ENCODE measurements at places on chromosomes 5 and 9.

- DNase-seq: no peak
These were observed 354.3 kb downstream of the RAB3C start for GRCh38 chr5:58937031-58937681.

DNA sequence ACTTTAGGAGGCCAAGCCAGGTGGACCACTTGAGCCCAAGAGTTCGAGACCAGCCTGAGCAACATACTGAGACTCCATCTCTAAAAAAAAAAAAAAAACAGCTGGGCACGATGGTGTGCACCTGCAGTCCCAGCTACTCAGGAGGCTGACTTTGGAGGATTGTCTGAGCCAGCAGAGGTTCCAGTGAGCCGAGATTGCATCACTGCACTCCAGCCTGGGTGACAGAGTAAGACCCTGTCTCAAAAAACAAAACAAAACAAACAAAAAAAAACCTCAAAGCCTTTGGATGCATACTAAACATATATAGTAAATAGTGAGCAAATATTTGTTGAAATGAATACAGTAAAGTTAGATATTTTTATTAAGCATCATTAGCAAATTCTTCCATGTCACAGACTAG, 5.3 kb downstream of the SLC35D2 start:
- no peak for DNase-seq

- DNase-seq: no peak
These were observed 10.9 kb upstream of the ZDHHC11 start for GRCh38 chr5:861442-862366.

DNA sequence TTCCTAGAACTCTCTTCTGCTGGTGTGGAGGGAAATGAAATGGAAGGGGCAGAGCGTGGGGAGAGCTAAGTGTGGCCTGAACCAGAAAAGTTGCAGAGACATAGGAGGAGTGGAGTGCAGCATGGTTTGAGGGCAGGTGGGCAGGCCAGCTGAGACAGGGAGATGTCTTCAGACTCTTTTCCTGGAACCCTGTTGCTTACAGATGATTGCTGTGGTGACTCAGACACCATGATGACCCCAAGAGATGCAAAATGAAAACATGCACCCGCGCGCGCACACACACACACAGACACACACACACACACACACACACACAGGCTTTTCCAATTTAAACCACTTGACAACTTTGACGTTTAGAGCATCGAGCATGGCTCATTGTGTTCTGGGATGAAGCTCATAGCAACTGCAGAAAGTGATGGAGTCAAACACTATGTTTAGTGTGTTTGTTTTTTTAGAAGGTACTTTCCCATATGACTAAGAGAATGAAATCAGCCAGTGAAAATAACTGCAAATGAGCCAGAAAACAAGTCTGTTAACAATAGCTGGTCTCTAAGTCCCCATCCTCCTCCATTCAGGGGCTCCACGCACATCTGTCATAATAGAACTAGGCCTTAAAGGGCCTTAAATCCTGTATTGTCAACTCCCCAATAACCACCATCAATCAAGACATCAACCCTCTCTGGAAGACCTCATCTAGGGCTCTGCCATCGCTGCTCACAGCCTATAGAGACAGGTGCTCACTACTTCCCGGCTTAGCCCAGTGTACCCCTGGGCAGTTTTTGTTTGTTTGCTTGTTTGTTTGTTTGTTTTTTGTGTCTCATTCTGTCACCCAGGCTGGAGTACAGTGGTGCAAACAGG, 9.6 kb downstream of the TMOD1 start:
- peak; percentile 79 for DNase-seq

DNA sequence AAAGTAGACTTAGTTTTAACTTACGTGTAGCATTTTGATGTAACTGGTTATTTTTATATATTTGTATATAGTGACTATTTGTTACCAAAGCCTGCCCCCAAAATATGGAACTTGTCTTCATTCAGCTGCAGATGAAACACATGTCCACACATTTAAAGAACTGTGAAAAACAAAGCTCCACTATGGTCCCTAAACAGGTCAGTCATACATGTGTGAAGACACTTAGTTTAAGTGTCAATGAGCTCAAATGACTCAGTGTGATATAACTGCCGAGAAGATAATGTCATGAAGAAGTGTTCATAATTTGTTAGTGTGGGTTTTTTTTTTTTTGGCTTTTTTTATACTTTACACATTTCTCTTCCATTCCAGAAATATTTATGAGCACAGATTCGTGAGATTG, 28.2 kb downstream of the HAVCR1 start:
- DNase-seq: no peak

- DNase-seq: no peak
These were observed 45.9 kb downstream of the OTULIN start for GRCh38 chr5:14710313-14710994.

DNA sequence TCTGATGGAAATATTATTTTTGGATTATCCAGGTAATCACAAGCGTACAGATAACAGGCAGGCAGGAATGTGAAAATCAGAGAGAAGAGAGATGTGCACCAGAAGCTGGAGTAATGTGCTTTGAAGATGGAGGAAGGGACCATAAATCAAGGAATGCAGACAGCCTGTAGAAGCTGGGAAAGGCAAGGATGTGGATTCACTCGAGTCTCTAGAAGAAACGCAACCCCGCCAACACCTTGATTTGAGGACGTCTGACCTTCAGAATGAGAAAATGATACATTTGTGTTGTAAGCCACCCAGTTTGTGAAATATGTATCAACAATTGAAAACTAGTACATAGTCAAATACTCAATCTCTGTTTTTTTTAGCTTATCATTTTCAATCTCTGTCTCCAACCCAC, 207.6 kb upstream of the MPDZ start:
- no peak for DNase-seq

GRCh38 chr5:6899221-6899620, 186.0 kb downstream of the TENT4A start:
- DNase-seq: no peak

DNA sequence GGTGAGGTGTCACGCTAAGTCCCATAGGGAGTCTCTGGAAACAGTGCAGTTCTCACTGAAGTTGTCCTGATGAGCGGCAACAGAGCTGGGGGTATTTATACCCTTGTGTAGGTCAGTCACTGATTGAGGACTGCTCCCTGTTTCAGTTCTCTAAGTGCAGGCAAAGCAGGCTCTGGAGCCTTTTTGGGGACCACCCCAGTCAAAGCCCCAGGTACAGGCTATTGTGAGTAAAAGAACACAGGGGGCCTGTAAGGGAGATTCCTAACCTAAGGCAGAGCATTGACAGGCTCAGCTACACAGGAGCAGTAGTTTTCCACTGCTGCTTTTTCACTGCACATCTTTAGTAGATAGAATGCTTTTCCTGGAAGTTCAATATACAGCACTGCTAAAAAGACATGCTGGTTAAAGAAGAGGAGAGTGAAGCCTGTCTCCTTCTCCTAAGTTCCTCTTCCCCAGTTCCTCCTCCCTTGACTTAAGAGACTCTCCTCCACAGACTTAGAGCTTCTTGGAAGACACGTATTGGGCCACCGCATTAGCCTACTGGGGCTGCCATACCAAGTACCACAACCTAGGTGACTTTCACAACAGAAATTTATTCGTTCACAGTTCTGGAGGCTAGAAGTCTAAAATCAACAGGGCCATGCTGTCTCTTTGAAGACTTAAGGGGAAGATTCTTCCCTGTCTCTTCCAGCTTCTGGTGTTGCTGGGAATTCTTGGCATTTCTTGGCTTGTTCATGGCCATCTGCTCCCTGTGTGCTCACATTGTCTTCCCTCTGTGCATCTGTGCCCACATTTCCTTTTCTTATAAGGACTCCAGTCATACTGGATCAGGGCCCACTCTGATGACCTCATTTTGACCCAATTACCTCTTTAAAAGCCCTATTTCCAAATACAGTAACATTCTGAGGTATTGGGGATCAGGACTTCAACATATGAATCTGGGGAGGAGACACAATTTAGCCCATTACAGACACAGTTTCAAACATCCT, 221.0 kb downstream of the ESM1 start:
- DNase-seq: no peak

GRCh38 chr9:20397348-20397747, 225.0 kb downstream of the MLLT3 start:
- DNase-seq: no peak

DNA sequence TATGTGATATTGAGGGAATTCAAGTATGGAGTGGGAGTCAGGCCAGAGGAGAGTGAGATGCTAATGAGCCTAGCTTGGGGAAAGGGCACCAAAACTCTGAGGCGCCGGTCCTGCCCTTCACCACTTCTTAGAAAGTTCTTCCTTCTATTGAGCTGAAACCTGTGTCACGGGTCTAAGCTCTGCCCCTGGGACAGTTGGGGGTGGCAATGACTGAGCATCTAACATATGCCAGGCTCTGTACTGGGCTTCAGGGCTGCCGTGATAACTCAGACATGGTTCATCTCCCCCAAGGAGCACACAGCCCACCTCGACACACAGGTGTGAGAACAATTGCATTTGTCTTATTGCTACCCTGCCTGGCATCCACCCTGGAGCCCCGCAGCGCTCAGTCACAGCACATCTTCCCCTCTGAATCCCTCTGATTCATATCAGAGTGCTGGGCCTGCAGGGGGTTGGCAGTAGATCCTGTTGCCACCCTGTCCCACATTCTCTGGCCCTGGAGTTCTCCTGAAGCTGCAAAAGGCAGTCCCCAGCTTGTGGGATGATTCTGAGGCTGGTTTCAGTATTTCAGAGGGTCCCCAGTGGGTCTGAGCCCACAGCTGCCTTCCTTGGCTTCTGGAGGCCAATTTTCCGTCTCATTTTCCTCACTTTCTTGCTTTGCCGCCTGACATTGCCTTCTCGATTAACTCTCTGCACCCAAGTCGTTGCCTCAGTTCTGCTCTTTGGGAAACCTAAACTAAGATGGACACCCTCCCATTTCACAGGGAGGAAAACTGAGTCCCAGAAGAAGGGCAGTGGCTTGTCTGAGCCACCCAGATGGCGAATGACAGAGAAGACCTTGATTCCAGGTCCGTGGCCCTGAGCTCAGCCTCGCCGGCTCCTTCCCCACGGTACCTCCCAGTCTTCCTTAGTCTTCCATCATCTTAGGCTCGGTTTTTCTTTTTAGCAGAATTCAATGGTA, 42.5 kb downstream of the ALG2 start:
- DNase-seq: no peak

- peak; percentile 89 for DNase-seq
These were observed 27.3 kb upstream of the FGF1 start for GRCh38 chr5:142713121-142713706.

- no peak for DNase-seq
These were observed 13.7 kb downstream of the ERMP1 start for GRCh38 chr9:5819174-5819573.

DNA sequence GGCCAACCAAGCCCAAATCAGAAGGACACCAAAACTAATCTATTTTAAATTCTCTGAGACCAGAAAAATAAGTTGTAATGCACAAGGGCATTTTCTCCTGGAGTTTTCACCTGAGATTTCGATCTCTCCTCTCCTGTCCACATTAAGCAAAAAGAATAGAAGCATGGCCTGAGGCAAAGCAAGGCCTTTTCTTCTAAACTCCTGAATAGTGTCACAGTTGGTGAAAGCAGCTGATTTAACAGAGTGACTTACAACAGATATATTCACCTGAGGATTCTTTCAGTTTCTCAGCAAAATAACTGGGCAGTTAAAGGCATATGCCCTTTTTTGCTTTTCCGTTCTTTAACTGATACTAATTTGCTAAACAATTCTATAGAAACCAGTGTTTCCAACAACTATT, 547.7 kb downstream of the EFNA5 start:
- DNase-seq: no peak

- DNase-seq: peak; percentile 29
These were observed 2025.5 kb upstream of the NUDT12 start for GRCh38 chr5:105587963-105588662.

- DNase-seq: no peak
These were observed 16.8 kb downstream of the AKNA start for GRCh38 chr9:114370968-114371320.

- no peak for DNase-seq
These were observed 36.5 kb downstream of the FOXD1 start for GRCh38 chr5:73411936-73412596.

- no peak for DNase-seq
These were observed 142.9 kb downstream of the TLE1 start for GRCh38 chr9:81546489-81546888.

- DNase-seq: no peak
These were observed 43.8 kb downstream of the FAT2 start for GRCh38 chr5:151547364-151547763.

DNA sequence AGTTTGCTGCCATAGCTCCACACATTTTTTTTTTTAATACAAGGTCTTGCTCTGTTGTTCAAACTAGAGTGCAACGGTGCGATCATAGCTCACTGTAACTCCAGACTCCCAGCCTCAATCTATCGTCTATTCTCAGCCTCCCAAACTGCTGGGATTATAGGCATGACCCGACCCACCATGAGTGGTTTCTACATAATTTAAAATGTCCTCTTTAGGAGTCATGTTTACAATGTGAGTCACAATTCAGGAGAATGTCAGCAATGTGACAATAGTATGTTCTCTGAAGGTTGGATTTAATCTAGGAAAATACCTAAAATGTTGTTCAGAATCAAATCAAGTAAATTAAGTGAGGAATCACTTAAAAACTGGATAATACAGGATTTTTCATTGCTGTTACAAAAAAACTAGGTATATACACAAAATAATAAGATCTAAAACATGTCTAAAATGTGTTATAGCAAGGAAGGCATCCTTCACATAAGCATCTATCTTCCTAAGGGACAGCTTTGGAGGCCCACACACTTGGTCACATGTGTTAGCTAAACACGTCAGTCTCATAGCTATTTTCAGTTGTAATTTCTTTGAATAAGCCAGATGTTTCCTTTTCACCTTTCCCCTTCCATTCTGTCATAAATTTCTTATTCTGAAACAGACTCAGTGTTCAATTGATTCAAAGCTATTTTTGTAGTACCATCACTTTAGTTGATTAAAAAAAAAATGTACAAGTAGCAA, 30.0 kb upstream of the ELAVL2 start:
- DNase-seq: no peak

DNA sequence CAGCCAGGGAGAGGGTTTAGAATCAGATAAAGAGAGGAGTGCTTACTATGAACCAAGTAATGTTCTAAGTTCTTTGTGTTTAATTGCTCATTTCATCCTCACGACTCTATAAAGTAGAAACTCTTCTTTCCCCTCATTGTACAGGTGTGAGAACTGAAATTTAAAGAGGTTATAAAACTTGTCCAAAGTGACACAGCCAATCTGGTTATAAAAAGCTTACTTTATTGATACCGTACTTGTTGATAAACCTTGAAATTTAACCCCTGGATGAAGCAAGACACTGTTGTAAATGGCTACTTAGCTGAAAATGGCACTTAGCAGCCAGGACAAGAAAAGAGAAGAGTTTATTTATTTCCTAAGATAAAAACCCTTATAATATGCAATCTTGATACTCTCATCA, 702.4 kb downstream of the KCTD16 start:
- DNase-seq: no peak

DNA sequence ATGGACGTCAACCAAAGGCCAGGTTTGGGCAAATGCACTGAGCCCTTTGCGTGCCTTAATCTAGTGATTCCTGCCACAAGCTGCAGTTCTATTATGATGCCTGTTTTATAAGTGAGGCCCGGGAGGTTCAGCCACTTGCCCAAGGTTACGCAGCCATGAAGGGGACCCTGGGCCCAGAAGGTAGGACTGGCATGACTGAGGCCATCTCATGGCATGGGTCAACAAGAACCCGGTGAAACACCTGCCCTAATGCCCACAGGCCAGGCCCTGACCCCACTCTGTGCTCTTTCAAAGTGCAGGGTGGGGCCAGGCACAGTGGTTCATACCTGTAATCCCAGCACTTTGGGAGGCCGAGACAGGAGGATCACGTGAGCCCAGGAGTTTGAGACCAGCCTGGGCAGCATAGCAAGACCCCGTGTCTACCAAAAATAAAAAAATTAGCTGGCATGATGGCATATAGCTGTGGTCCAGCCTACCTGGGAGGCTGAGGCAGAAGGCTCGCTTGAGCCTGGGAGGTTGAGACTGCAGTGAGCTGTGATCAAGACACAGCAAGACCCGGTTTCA, 8.6 kb downstream of the NINJ1 start:
- DNase-seq: no peak
